HuH-7 (cell line): ENCODE measurements at places on chromosomes 2 and 18.

GRCh38 chr18:26457611-26458353, 90.6 kb downstream of the KCTD1 start:
- no peak for DNase-seq

- no peak for DNase-seq
These were observed 70.4 kb upstream of the KIDINS220 start for GRCh38 chr2:8907764-8908288.

GRCh38 chr2:37832590-37833197, 92.4 kb upstream of the RMDN2 start:
- peak; percentile 60 for DNase-seq

DNA sequence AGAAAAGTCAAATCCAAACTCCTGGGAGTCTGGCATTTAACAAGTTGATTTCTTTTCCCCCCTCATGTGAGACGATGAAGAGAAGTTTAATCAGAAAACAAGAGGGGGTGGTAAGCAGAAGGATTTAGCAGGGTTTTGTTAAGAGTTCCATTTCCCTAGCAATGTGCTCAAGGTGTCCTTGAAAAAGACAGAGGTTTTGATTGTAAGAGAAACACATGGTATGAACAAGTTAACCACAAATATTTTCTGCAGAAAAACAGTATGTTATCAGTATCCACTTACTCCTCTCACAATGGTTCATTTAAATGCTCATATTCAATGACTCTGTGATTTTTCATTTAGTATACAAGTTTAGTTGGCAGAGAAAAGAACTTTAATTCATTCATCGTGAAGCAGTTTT, 26.8 kb downstream of the LAMA1 start:
- no peak for DNase-seq

DNA sequence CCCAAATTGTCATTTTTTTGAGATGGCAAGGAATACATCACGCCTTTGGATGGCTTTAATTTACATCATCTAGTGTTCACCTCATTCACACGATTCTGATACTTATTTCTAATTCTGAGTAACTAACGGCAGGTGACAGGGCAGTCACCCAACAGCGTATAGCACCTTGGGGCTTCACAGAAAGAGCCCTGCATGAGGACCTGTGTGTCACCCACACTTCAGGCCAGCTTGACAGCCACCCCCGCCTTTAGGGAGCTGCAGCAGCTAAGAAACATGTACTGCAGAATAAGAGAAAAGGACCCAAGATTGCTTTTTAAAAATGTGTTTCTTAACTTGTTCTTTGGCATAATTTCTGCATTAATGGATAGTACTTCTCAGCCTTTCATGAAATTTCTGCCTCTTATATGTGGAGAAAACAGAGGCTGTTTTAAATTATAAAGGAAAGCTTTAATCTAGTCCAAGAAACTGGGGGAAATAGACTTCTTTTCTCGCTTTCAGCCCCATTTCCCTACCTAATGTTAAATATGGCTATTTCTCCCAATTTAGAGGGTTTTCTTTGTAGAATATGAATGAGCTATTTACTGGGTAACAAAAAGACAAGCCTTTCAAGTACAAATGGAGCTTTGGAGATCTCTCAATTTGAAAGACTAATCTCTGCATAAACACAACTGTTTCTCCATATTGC, 245.1 kb downstream of the LDLRAD4 start:
- no peak for DNase-seq

DNA sequence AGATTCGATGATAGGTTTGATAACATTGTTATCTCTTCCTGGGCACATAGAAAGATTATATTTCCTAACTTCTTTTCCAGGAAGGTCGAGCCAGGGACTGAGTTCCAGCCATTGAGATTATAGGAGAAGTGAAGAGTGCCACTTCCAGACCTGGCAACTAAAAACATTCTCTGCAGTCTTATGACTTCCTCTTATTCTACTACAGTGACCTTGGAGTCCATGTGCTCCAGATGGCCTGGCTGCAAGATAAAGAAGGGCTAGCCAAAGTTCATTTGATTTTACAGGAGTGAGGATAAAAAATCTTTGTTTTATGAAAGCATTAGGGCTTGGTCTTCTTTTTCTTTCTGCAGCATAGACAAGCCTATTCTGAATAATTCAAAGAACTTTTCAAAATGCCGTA, 363.0 kb downstream of the FSIP2 start:
- DNase-seq = no peak

DNA sequence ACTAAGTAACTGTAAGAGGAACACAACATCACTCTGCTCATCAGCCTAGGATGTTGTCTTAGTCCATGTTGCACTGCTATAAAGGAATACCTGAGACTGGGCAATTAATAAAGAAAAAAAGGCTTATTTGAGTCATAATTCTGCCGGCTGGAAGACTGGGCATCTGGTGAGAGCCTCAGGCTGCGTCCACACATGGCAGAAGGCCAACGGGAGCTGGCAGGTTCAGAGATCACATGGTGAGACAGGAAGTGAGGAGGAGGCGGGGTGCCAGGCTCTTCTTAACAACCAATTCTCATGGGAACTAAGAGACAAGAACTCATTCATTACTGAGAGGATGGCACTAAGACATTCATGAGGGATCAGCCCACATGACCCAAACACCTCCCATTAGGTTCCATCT, 46.8 kb downstream of the EPG5 start:
- DNase-seq = no peak

GRCh38 chr18:64380117-64380516, 231.2 kb upstream of the LINC00305 start:
- DNase-seq = no peak

GRCh38 chr2:74527741-74528140, 1.7 kb upstream of the DQX1 start:
- no peak for DNase-seq

DNA sequence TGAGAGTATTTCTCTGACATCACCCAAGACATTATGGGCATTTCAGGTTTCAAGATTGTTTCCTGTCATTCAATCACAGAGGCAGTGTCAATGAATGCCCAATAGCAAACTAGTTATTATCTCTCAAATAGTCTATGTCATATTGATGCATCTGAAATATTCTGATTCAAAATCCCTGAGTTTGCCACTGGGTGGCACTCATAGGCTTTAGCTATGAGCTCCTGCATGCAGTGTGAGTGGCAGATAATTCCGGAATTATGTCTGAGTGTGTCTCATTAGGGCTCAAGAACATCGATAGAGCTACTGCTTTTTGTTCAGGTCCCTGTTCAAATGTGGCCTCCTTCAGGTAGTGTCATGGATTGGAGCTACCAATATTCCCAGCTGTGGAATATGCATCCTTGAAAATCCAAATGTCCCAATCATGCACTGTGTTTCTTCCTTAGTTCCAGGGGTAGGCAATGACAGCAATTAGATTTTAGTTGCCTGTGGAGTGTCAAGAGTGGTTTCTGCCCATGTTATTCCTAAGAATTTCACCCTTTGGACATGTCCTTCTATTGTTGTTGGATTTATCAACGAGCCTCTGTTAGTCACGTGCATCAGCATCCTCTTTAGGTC, 7.8 kb upstream of the OR6B3 start:
- DNase-seq = peak; percentile 30

GRCh38 chr2:48471048-48471474, 58.9 kb upstream of the STON1 start:
- no peak for DNase-seq

DNA sequence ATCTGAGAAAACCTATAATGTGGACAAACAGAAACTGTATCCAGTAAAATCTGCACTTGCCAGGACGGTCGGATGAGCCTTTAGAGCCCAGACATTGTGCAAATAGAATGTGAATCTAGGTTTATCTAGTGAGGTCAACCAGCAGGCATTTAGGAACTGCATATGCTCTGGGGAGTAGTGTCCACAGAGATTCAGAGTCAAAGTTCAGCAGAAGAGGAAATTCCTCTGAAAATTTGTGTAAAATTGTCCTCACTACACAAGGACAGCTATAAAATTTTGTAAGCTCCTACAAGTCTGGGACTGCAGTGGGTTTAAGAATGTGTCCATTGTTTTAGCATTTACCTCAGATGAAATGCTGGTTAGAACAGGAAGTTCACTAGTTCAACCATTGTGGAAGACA, 9.8 kb upstream of the NDUFV2 start:
- peak; percentile 59 for DNase-seq

DNA sequence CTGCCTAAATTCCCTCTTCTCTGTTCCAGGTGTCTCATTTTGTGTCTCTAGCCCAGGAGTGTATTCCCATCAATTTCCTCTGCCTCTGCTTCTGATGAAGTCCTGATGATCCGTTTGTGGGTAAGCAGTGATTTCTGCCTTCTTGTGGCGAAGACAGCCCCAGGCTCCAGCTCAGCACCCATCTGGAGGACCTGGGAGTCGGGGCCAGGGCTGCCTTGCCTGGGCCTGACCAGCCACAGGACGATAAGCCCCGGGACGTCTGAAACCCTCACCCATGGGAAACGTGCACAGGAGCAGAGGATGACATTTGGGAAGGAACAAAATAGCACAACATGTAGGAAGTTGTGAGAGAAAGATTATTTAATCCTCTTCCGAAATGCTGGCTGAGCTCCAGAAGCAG, 206.9 kb downstream of the FBXO15 start:
- DNase-seq = no peak

DNA sequence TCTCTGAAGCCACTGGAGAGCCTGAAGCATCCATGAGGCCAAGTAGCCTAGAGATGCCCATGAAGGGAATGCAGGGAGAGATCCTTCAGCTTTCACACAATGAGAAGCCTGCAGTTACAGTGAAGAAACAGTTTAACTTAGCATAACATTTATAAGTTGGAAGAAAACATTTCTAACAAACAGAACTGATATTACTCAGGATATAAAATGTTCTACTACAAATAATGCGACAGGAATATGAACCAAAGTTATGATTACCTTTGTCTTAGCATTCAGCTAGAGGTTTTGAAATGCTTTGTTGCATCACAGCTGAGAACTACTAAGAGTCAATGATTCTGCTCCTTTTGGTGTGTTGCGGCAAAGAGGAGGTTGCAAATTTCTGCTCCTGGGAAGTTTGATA, 6.9 kb upstream of the KYNU start:
- DNase-seq = no peak

DNA sequence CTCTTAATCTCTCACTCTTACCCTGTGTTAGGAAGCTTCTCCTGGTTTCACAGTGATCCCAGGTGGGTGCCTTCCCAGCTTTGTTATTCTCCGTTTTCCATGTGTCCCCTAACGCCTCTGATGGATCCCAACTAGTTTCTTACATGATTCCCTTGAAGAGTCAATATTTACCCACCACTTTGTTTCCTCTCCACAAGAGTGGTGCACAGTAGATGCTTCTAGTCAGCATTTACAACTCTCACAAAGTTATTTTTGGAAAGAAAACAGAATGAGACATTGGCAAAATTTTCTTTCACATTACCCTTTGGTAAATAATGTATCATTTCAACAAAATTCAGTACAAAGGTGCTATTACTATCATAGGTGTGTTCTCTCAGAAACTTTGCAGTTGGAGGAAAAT, 1611.1 kb upstream of the ZEB2 start:
- DNase-seq = peak; percentile 9

GRCh38 chr2:201797175-201797840, 9.0 kb upstream of the CDK15 start:
- DNase-seq = no peak

DNA sequence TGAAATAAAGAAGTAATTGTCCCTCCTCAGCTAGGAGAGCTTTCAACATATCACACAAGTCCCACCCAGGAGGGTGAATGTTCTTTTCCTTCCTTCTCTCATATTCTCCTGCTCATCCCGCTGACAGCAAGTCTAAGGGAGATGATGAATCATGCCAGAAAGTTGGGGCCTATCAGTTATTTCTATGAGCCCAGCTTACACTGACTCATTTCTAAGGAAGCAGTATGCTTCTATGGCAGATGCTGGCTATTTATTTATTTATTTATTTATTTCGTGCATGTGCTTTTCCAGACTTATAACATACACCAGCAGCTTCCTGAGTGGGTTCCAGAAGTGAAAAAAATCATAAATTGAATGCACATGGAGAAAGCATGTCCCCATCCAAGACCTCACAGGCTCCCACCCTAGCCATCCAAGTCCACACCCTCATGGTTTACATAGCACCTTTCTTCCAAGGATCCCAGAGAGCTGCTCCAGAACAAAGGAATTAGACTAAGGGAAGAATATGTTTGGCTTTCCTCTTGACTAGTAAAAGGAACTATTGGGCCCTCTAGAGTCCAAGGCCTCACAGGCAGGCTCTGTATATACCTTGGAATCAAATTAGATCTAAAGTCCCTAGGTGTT, 1074.2 kb upstream of the ZEB2 start:
- DNase-seq = peak; percentile 3

DNA sequence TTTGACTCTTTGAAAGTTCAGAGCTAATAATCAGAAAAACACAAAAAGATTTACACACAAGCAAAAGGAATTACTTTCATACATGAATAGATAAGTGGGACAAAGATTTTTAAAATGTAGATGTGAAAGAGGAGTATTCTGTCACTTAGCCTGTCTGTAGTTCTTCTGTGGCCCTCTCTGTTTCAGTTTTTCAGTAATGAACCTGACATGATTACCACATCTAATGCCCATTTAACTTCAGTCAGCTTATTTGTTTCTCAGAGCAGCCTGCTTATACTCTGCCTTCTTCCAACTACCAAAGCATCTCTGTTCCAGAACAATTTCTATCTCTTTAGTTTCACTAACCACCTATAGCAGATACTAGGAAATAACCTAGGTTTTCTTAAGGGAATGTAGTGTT, 34.4 kb upstream of the ACADL start:
- no peak for DNase-seq

DNA sequence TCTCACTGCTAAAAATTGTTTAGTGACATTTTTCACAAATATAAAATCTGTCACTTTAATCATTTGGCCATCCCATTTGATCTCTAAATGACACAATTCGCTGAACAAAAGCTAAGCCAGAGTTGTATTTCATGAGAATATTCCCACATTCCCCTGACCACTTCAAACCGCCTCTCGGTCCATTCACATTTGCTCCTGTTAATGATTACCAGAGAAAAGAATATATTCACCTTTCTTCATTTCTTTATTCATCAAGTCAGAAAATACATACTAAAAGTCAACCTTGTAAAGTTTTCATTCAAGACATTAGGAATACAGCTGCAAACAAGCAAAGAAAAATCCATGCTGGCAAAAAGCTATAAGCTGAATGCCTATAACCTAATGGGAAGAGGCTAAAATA, 225.5 kb downstream of the DOK6 start:
- DNase-seq = no peak

DNA sequence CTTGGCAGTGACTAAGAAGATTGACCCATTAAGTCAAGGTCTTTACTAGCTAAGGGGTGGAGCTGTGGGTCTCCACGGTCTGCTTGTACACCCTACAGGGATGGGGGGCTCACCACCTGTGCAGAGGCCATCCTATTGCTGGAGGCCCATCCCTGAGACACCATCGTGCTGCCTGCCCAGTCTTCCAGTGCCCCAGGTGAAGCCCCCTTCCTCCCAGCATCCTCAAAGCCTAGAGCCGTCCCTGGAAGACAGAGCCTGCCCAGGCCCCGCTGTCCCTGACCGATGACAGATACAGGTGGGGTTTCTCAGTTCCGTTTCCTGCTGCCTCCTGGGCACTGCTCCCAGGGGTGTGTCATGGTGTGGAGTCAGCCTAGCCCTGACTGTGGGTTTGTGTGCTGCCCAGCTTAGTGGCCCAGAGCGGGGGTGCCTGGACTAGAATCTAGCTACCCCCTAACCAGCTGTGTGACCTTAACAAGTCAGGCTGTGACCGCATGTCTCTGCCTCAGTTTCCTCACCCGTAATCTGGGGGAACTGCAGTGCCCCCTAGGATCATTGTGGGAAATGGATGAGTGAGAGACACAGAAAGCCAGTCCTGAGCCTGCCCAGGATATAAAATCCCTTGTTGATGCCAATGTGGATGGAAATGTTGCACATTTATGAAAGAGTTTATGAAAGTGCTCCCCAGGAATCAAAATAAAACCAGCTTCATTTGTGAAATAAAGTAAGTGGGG, 2.0 kb downstream of the OTOS start:
- no peak for DNase-seq

GRCh38 chr2:107462181-107462580, 364.5 kb upstream of the RGPD4 start:
- no peak for DNase-seq
